ENCODE measurements at places on chromosomes 3 and 15. TPM values are rescaled to one million over a fixed set of nuclear protein-coding genes. Genes with fewer than 3 reads are reported as not detected.

GRCh38 chr15:55915221-55915620 lies 78.2 kb downstream of the NEDD4 start:
- no peak for DNase-seq

SCAMP2 gene
- 19.2 TPM for total RNA-seq

DNA sequence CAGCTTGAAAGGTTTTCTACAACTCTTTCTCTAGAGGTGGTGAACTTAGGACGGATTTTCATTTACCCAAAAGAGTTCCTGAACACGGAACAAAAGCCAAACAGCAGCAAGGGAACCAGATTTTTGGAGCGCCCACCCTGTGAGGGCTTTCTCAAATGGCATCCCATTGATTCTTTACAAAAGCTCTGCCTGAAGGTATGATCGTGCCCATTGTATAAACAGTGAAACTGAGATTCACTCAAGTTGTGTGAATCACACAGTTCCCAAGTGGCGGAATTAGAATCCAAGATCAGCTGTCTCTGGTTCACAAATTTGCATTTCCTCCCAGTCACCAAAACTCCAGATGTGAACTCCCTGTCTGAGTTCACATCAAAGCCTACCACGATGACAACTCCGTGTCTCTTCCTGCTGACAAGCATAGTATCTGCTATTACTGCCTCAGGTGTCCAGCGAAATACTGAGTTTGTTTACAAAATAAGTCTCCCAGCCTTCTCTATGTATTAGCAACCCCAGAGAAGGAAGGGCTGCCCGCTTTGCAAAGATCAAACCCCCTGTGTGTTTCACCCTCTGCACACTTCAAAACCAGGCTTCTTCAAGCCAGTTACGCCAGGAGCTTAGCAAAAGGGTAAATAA lies 235.9 kb upstream of the ST8SIA2 start:
- no peak for DNase-seq

CLPX gene
- 24.2 TPM for total RNA-seq

DNA sequence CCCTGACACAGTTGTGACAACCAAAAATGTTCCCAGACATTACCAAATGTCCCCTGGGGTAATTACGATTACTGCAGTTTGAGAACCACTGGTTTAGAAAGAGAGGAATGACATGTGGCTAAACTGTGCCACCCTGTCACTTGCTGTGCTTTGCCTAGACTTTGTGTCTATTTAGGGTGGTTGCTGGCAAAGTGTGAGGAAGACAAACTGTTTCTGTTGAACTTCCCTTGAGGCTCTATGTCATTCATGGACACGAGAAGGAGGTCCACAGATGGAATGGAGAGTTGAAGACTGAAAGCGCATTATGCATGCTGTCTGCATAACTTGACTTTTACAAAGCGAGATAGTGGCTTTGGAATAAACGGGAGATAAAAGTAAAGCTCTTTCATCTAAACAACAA lies 316.7 kb downstream of the FEZF2 start:
- no peak for DNase-seq

- DNase-seq = no peak
These were observed 255.3 kb downstream of the RSL24D1 start for GRCh38 chr15:54941417-54941816.

GRCh38 chr3:183151821-183152351 lies 10.6 kb downstream of the LAMP3 start:
- no peak for DNase-seq

- no peak for DNase-seq
These were observed 245.3 kb downstream of the ZNF621 start for GRCh38 chr3:40770061-40770460.

- no peak for DNase-seq
These were observed 208.4 kb upstream of the KBTBD8 start for GRCh38 chr3:66789580-66790237.

SCAMP5 gene
- total RNA-seq = 5.6 TPM

DNA sequence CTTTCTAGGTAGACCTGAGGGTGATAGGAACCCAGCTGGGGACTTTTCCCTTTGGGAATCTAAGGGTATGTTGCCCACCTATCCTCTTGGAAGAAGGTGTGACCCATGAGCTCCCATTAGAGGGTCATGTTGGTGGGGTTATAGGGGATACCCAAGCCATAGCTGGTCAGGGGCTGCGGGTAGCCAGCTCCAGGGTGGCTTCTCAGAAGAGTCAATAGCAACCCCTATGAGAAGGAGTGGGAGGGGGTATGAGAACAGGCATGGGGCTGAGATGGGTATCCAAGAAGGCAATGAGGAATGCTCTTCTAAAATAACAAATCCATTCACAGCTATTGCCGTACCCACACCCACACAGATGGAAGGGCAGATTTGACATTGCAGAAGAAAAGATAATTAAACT lies 217.8 kb downstream of the UACA start:
- no peak for DNase-seq

GYG1 gene
- total RNA-seq = 35.5 TPM

GRCh38 chr15:43821505-43821904 lies 3.0 kb downstream of the MFAP1 start:
- no peak for DNase-seq

Data from lung microvascular endothelial cell (primary cell).